ENCODE measurements at places on chromosomes 16 and 17.

DNA sequence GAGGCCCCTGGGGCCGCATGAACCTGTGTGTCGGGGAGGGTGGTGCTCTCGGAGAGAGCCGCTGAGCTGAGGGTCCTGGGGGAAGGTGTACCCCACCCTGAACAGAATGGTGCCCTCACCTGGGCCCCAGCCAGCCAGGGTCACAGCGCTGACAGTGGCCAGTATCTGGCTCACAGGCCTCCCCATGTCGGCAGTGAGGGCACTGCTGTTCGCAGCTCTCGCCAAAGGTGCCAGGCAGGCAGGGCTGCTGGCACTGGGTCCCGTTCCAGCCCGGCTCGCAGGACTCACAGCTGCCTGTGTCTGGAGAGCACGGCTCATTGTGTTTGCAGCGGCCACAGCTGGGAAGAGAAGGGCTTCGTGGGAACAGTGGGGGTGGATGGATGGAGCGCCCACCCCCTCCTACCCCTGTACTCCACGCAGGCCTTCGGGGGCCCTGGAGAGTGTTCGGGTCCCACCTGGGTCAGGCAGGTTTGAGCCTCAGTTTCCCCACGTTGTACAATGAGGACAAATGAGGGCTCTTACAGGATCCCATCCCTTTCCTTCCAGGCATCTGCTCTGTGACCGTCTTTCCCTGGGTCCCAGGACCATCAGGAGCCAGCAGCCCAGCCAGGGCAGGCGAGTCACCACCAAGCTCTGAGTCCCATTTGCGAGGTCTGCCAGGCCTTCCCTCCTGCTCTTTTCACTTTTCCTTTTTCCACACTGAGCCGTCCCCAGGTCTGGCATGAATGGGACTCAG is 5.0 kb downstream of the SCARF1 start:
- DNase-seq: no peak

GRCh38 chr16:77686385-77686784 is 35.9 kb upstream of the NUDT7 start:
- DNase-seq: no peak

DNA sequence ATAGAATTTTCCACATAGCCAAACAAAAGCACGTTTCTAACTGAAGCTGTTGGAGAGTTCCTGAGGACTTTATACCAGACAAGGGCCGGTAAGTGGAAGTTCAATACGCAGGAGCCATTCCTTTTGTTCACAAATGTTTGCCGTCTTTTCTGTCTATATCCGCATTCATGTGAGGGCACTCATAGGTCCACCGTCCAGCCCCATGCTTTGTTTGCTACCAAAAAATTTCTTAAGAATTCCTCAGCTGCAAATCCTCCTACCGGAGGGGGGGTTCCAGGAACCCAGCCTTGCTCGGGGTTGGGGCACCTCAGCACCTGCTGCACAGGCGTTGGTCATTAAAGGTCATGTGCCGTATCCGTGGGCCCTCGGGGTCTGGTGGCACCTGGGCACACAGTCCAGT is 276.8 kb downstream of the SEC14L1 start:
- DNase-seq: no peak

DNA sequence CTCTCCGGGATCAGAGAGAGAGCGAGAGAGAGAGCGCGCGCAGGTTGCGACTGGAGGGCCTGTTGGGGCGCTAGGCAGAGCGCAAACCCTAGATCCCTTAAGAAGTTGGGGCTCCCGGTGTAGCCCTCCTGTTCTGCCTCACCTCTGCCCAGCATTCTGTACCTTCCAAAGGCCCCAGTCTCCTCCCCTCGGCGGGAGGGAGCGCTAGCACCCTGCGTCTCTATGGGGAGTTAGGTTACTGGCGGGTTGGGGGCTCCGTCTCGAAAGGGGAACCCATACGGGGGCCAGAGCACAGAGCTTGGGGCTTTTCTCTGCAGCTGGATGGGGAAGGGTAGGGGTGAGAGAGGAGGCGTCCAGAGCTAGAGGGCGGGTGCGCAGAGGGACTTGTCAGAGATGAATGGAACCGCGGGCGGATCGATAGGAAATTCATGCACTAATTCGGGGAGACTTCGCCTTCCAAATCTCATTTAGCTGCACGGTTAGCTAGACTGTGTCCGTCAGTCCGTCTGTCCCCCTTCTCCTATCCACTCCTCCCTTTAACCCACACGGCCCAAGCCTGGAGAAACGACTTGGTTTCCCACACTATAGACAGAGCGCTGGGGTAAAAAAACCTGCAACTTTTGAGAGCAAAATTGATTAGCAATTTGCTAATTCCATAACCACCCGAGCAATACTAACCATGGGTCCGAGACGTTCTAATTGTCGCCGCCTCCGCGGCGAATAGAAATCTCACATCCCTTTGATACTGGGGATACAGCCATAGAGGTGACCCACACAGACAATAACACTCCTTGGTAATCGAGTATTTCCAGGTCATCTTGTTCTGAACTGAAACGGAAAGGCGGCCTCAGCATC is 693 bp upstream of the HOXB4 start:
- peak; percentile 51 for DNase-seq

GRCh38 chr16:57000271-57001025 is 11.1 kb downstream of the NLRC5 start:
- peak; percentile 99 for DNase-seq

- peak; percentile 11 for DNase-seq
These were observed 43.6 kb upstream of the YPEL2 start for GRCh38 chr17:59287891-59288290.

DNA sequence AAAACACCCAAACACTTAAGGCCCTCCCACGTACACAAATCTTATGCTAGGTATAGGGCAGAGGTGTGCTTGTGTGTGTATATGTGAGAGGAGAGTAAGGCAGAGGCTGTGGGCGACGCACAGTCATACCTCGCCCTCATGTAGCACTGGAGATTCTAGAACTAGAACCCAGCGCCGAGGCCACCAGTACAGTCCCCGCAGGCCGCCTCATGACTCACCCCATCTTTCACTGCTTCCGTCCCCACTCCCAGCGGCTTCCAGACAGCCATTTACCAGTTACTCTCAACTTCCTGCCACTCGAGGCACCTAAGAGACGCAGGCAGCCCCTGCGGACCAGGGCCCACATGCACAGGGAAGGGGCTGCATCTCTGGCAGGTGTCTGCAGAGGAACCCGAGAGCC is 23.2 kb upstream of the CYTH1 start:
- DNase-seq: no peak

- peak; percentile 66 for DNase-seq
These were observed 8.0 kb downstream of the ALOX12B start for GRCh38 chr17:8079291-8080207.

GRCh38 chr17:9346296-9346926 is 229.2 kb downstream of the STX8 start:
- no peak for DNase-seq

- DNase-seq: no peak
These were observed 954 bp downstream of the MYO1D start for GRCh38 chr17:32875923-32876416.

GRCh38 chr16:641326-642188 is at the start of gene MCRIP2:
TSS of gene MCRIP2 (plus strand) at chr16:641828. CDS start at chr16:641992, 164 bp downstream.
- peak; percentile 45 for DNase-seq

DNA sequence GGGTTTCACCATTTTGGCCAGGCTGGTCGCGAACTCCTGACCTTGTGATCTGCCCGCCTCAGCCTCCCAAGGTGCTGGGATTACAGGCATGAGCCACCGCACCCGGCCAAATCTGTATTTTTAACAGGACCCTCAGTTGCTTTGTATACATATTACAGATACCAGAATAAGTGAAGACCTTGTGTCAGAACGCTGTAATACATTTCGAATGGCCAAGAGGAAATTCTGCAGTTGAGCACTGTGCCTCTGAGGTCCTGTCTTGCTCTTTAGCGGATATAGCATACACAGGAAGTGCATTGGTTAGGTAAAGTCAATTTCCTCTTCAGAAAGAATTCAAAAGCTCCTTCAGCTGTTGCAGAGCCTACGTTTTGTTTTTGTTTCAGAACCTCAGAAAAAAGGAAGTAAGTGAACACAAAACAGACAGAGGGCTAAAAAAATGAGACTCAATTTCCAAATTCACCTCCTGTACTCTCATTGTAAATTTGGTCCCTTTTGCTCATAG is 15.7 kb downstream of the CRLF3 start:
- DNase-seq: no peak

DNA sequence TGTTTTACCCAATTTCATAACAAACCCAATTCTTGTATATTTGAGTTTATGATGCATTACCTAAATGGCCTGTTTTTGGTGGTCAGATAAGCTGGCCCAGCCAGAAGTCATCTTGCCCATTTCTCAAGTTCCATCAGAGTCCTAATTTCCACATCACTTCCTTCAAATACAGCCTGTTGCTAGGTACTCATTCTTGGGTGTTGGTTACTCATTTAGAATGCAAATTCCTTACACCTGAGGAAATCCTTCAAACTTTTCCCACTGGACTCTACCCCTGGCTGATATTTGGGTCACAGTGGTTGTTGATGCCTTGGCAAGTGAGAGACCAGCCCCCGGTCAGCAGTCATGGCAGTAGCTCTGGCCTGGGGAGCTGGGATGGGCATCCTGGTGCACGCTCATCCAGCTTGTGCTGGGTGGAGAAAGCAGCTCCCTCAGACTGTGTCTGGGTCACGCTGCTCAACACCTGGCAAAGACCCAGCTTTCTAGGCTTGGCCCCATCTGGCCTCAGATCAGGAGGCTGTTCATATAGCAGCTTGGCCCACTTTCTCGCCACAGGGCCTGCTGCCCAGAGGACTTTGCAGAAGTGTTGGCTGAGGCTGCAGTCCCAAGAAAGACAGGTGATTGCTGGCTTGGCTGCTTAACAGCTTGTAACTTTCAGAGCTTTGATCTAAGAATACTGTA is 25.8 kb downstream of the WSB1 start:
- peak; percentile 16 for DNase-seq
